ENCODE measurements at places on chromosomes 6 and 20.

- DNase-seq, result peak; percentile 2
Measured at GRCh38 chr6:66897576-66897975, 1190.5 kb upstream of the EYS start.

DNA sequence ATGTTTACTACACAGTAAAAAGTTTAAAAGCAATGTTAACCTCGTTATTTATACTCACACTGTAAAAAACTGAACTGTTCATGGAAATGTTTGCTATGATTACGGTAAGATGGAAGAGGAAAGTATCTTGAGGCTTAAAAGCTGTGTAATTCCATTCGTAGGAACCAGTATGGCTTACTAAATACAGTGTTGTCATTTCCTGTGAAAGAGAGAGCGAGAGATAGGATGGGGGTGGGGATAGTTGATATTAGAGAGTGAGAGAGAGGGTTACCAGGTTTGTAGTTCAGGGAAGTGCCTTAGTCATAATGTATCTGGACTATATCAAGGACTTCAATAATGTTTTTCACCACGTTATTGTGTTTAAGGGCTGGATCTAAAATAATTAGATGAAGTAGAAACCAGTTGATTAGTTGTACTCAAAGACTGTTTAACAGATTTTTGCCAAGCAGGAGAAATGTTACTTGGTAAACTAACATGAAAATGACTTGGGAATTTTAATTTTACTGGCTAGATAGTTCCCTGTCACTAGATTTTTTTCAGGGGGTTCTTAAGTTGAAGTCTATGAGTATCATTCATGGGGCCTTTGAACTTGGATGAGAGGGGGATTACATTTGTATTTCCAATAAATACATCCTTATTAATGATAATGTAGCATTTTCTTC, 30.4 kb downstream of the AFDN start:
- DNase-seq, result peak; percentile 10

GRCh38 chr6:122389704-122390372, 9.6 kb upstream of the HSF2 start:
- no peak for DNase-seq

DNA sequence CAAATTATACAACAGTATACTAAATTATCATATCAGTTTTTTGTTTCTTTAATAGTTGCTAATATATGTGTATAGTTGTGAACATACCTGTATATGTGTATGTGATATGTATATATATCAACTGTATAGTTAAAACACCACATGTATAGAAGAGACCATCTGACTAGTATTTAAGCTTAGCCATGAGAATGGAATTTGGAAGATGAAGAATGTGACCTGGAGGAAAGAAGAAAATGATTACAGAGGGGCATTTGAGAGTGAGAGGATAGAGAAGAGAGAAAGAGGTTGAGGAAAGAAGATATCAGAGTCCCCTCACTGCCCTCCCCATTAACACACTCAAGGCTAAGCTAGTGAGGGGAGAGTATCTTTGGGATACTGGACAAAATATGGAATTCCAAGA, 335.9 kb downstream of the BCKDHB start:
- no peak for DNase-seq

- DNase-seq, result peak; percentile 56
Measured at GRCh38 chr6:46014046-46014445, 1.6 kb downstream of the CLIC5 start.

DNA sequence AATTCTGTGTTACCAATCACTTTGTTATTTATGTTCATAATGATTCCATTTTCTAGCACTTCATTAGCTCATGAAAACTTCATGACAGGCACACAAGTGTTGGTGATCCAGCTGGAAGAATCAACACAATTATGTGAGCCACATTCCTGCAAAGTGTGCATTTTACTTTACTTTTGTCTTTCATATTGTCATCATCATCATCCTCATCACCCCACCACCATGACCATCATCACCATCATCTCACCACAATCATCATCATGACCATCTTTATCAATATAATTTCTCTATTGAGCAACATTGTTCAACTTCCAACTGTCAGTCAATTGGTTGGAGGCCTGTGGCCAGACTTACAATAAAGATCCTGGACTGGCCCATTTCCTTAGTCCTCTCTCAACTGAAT, 159.4 kb upstream of the PRSS16 start:
- DNase-seq, result no peak

DNA sequence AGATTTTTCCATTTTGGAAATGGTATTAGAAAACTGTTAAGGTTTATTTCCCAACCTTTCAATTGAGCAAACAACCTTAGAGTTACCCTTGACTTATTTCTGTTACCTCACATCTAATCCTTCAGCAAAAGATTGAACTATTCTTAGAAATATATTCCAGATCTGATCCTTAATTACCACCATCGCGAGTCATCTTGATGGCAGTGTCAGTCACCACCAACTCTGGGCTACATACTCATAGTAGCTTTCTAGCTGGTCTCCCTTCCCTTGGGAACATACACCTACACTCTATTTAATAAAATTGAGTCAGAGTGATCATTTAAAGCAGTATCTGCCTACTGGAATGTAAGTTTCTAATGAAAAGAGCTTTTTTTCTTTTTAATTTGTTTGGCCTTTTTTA, 308.2 kb downstream of the EYS start:
- DNase-seq, result no peak

DNA sequence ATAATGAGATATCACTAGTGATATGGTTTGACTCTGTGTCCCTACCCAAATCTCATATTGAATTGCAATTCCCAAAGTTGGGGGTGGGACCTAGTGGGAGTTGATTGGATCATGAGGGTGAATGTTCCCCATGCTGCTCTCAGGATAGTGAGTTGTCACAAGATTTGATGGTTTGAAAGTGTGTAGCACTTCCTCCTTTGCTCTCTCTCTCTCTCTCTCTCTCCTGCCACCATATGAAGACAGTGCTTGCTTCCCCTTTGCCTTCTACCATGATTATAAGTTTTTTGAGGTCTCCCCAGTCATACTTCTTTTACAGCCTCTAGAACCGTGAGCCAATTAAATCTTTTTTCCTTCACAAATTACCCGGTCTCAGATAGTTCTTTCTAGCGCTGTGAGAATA, 1002.0 kb upstream of the ADGRB3 start:
- no peak for DNase-seq

GRCh38 chr20:15913391-15914025, 659.7 kb downstream of the KIF16B start:
- no peak for DNase-seq

GRCh38 chr6:87102151-87102621, 7.3 kb upstream of the CGA start:
- no peak for DNase-seq

- DNase-seq, result no peak
Measured at GRCh38 chr20:3464166-3464565, 6.7 kb upstream of the ATRN start.

DNA sequence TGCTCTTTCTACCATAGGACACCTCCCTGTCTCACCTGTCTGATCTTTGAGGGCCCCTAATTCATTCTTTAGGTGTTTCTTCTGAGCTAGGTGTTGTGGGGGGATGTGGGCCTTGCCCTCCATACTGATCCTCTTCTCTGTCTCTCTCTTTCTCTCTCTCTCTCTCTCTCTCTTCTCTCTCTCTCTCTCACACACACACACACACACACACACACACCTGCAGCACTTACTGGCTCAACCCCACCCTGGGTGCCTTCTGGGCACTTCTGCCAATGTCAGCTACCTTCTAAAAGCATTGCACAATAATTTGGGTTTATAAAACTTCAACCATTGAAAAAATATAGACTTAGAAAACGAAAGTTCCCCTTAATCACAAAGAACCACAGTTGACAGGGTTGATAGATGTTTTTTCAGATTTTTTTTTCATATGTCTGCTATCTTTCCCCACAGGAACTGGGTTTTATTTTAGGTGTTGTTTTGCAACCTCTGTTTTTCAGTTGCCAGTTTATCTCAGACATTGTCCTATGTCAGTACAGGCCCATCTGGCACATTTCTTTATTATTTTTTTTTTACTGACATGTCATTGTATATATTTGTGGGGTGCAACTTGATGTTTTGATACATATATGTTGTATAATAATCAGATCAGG, 28.1 kb downstream of the PKIG start:
- DNase-seq, result peak; percentile 54

DNA sequence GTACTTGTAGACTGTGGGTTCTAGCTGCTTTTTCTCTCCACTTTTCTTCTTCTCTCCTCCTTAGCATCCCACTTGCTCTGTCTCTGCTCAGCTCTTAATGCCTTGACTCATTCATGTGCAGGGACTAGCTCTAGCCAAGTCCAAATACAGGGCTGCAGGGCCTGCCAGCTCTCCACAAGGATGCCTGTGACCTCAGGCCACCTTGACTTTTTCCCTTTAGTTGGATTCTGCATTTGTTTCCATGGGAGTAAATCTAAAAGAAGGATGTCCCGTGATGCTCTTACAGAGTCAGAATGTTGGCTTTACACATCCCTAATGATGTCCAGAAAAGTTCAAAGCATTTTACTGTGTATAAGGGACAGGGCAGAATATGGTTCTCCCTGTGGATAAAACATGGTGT, 101.8 kb upstream of the PREP start:
- DNase-seq, result no peak

DNA sequence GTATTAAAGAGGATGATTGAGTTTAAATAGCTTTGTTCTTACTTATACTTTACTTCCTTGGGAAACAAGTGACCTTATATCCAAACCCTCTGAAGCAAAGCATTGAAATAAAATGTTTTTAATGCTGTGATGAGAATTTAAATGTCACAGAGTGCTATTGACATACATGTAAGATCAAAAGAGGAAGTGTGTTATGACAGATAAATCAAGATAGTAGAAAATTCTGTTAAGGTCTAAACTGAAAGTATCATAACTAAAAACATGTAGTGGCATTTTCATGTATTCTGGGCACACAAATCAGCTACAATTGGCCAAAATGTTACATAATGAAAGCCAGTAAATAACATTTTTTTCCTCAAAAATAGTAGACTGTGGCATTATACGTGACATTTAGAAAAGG, 318.0 kb downstream of the GRIK2 start:
- no peak for DNase-seq

- no peak for DNase-seq
Measured at GRCh38 chr6:16690608-16691142, 70.6 kb downstream of the ATXN1 start.

GRCh38 chr6:26392932-26393636, 9.0 kb upstream of the BTN3A1 start:
- no peak for DNase-seq

GRCh38 chr20:59146780-59147565, 16.6 kb upstream of the ZNF831 start:
- DNase-seq, result peak; percentile 39

DNA sequence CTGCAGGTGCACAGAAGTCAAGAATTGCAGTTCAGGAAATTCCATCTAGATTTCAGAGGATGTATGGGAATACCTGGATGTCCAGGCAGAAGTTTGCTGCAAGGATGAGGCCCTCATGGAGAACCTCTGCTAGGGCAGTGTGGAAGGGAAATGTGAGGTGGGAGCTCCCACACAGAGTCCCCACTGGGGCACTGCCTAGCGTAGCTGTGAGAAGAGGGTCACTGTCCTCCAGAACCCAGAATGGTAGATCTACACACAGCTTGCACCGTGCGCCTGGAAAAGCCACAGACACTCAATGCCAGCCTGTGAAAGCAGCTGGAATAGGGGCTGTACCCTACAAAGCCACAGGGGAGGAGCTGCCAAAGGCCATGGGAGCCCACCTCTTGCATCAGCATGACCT, 681.4 kb downstream of the EPHA7 start:
- no peak for DNase-seq

DNA sequence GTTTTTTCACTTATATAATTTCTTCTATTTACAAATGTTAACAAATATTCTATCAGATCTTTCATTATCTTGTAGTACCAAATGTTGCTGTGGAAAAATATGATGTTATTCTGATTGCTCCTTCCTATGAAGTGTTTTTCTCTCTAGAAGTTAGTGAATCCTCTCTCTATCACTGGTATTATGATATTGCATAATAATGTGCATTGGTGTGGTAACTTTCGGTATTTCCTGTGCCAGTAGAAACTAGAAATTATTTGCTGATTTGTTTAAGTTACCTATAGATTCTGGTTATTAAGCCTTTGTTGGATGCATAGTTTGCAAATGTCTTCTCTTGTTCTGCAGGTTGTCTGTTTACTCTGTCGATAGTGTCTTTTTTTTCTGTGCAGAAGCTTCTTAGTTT, 342.5 kb downstream of the CENPW start:
- DNase-seq, result no peak

GRCh38 chr6:122553697-122554096, 56.5 kb upstream of the PKIB start:
- no peak for DNase-seq

DNA sequence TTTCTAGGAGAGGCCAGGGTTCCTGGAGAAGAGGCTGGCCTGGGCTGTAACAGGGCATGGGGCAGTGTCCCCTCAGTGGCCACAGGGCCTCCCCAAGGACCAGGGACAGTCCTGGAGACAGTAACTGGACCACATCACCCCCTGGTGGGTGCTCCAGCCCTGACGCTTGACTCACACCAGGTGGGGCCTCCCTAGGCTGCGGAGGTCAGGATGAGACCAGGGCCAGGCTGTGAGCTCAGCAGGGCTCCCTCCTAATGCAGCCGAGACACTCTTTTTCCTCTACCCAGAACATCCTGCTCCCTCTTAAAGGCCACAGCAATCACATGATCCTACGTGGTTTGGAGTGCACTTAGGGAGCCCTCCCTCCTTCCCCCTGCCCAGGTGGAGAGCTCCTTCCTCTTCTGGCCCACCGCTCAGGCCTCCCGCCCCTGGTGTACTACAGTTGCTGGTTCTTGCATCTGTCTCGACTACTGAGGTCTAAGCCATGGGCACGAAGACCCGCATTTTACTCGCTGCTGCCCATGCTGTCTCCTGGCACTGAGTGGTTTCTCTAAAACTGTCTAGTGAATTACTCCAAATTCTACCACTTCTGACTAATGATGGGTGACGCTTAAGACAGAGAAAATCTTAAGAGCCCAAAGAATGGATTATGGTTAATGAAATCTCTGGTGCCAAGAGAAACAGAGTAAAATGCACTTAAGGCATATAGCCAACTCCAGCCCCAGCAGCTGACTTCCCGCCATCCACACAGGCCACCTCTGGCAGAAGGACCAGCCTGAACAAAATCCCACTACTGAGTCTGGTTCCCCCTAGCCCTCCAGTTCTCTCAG, 166.1 kb upstream of the CST7 start:
- DNase-seq, result no peak

DNA sequence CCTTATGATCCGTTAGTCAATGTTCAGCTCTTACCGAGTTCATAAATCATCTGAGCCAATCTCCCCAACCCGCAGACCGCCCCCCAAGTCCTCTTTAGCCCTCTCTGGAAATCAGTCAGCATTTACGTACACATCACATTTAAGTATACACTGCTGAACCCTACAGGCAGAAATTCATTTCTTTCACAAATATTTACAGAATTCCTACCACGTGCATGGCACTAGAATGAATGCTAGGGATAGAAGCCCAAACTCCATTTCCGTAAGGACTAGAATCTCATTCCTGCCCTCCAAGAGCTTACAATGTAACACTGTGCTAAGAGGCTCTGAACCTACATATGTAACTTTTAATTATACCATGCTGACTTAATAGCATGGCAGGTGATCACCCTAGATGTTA, 1.8 kb downstream of the OSER1 start:
- no peak for DNase-seq

GRCh38 chr6:144119376-144119775, 24.0 kb upstream of the SF3B5 start:
- no peak for DNase-seq
